H7 (cell line): ENCODE measurements at places on chromosomes 2 and 18.

DNA sequence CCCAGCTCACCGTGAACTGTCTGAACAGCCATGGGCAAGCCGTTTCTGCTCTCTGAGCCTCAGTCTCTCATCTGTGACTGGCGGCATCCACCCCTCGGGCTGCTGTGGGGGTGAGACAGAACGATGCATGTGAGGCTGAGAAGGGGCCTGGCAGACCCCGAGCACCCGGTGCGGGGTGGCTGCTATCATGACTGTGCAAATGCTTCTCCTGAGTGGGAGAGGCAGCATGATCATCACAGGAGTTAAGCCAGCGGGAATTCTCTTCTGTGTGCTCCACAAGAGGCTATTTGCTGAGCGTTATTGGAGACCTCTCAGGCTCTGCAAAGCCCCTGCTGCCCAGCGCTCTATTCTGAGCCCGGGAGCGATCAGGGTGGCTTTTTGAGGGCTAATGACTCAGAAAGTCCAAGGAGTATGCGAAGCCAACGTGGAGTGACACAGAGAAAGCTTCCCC lies 45.8 kb upstream of the ID2 start:
- DNase-seq = no peak

- no peak for DNase-seq
These were observed 81.0 kb upstream of the PPM1B start for GRCh38 chr2:44087714-44088092.

DNA sequence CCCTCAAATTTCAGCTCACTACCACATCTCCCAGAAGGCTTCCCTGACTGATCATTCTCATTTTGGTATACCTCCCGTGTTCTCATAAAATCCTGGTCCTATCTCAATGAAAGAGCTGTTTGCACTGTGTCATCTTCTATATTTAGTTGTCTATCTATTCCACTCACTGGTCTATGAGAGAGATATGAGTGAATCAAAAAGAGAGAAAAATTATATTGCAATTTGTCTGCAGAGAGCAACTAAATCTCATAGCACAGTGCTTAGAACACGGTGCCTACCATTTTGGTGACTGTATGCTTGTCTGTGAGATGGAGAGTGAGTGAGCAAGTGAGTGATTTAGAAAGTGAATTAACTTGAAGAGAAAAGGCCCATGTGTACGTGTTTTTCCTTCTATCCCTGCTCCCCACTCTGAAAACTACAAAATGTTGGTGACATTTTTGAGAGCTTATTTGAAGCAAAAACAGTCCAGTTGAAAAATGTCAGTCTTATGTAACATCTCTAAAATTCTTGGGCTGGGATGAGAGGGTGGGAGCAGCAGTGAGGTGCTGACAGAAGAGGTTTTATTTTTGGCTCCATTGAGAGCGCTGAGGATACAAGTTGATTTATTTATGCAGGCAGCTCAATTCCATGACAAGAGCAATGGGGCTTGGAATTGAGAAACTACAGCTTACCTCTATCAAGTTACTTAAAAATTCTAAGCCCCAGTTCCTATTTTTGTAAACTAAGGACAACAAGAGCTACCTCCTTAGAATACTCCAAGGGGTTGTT lies 373.5 kb upstream of the CHST9 start:
- DNase-seq = no peak

DNA sequence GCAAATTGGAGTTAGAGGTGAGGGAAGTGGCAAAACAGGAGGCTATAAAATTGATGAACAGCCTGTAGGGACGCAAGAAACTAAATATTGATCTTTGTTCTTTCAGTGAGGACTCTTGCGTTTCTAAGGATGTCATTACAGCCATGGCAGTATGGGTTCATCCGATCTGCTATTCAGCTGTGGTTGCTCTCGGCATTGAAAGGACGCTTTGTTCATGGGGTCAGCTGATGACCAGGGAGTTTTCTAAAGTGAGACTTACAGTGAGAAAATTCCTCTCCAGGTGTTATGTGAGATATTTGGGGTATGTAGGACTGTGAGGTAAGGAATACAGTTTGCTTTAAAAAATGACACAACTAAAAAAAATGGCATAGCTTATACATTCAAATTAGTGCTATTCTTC lies 52.7 kb upstream of the PELI1 start:
- no peak for DNase-seq

DNA sequence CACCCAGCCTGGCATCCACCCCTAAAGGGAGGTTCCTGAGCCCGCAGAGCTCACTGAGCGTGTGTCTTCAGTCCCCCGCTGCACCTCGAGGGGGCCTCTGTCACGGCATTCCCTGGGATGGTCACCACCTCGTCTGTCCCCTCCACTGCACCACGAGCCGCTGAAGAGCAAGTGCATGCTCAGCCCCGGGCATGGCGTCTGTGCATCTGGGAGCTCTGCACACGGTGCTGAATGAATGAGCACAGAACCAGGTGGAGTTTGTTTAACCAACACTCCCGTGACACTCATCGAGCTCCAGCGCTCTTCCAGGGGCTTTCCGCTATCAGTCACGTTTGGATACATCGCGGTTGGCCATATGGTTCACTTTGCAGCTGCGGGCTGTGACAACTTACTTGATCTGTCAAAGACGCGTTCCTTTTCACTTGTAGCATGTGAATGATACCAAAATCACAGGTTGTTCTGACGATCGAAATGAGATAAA lies 9.2 kb downstream of the ALLC start:
- DNase-seq = no peak
